Activated naive CD8-positive, alpha-beta T cell treated with anti-CD3 and anti-CD28 coated beads, Interleukin-2, amount 50 U/mL, for 24 hours (primary cell): ENCODE measurements at places on chromosomes 3 and 15.

DNA sequence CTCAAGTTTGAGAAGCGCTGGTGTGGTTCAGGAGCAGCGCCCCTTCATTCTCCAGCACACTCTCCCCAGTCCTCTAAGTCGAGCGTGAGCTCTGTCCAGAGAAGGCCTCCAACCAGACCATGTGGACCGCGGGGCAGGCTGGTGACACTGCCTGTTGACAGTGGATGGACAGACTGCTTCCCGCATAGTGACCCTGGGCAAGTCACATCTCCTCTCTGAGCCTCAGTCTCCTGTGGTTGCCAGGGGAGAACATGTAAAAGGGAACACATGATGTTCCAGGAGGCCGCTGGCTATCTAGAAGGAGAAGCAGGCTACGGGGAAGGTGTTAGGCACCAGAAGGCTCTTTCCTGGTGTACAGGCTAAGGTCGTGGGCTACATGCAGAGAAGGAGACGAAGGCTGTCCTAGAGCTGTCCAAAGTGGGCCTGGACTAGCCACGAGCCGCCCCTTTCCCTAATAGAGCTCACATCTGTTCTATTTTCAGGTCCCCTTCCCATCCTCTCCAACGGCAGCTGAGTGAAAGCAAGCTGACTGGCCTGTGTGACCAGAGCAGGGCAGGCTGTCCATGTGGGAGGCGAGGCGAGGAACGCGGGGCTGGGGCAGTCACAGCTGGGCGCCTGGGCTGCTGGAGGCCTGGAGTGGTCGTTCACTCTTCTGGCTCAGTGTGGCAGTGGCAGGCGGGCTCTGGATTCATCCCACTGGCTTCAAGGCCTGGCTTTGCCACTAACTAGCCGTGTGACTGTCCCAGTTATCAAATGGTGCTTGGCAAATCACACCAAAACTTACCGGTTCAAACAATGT, 11.1 kb downstream of the ISG20 start:
- DNase-seq: no peak

- no peak for DNase-seq
These were observed 123.6 kb downstream of the TUSC7 start for GRCh38 chr3:116833202-116833601.

DNA sequence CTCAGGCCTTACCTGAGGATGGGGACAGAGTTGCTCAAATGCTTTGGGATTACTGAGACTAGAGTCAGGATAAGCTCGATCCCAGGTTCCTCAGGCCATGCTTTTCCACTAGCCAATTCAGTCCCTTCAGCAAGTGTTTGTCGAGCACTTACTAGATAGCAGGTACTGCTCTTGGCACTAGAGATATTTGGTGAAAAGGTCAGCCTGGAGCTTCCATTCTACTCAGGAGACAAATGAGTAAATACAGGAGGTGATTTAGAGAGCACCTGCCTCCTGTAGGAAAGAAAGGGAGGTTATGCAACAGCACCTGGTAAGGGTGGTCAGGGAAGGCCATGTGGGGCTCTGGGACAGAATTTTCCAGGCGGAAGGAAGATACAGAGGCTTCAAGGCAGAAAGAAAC, 99.9 kb downstream of the CACNA1D start:
- no peak for DNase-seq

- peak; percentile 63 for DNase-seq
These were observed 46.1 kb downstream of the BTD start for GRCh38 chr3:15647611-15648167.

DNA sequence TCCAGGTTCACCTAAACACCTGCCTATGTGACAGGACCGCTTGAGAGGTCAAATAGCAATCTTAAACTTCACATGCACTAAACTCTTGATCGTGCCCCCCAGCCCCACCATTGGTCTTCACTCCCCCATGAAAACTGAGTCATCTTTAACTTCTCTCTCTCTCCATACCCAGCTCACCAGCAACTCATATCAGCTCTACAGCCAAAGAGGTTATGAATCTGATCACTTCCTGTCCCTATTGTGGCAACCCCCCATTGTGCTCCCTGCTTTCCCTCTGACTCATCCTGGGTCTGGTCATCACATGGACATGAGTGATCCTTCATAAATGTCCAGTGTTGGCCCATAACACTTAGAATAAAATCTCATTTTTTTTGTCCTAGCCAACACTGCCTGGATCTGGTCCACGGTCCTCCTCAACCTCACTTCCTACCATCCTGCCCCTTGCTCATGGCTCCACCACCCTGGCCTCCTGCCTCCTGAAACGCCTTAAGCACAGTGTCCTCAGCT, 103.4 kb upstream of the HACD2 start:
- DNase-seq: no peak

- no peak for DNase-seq
These were observed 240.7 kb upstream of the TBC1D5 start for GRCh38 chr3:17983106-17983505.

DNA sequence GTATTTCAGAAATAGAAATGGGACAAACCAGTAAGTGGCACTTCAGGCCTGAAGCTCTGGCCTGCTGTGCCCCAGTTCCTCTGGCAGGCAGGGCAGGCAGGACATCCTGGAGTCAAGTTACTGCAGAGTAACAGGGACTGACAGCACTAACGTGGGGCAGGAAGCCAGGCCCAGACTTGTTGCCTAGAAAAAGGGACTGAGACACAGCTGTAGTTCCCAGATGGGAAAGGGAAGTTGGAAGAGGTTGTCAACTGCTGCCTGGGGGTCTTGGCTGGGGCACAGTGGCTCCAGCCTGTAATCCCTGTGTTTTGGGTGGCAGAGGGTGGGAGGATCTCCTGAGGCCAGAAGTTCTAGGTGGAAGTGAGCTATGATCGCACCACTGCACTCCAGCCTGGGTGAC, 171.9 kb downstream of the FMN1 start:
- no peak for DNase-seq

DNA sequence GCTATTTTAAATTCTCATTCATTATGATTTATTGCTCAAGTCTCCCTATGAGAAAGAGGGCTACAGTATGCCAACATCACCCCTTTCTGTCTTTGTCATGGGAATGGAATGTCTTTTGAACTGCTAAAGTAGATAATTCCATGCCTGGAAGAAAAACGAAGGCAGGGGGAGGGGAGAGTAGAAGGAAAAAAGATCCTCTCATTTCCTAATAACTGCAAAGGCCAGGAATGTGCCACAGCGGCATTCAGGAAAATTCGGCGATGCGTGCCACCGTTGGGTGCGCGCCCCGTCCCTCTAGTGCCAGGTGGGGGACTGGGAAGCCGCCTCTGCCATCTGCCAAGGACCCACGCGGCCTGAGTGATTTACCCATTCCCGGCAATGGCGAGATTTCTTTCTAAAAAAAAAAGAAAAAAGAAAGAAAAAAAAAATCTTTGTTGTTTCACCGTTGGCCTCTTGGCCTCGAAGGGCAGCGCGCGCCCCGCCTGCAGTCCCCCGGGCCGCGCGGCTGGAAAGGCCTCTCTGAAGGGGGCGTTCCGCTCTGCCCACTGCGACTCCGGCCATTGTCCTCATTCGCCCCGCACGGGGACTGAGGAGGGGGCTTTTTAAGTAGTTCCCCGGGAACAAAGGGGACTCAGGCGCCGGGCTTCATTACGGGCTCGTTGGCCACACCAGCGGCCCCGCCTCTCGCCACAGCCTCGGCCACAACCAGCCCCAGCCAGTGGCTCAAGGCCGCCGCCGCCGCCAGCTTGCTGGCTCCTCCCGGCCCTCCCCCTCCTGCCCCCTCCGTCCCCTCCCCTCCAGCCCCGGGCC, 54.5 kb downstream of the CPN2 start:
- DNase-seq: no peak

- no peak for DNase-seq
These were observed 2.1 kb upstream of the ARMC8 start for GRCh38 chr3:138184994-138185393.

- peak; percentile 28 for DNase-seq
These were observed 289 bp downstream of the PCSK6 start for GRCh38 chr15:101489237-101489598.

- DNase-seq: no peak
These were observed 78.3 kb downstream of the ADAM10 start for GRCh38 chr15:58671186-58671585.

DNA sequence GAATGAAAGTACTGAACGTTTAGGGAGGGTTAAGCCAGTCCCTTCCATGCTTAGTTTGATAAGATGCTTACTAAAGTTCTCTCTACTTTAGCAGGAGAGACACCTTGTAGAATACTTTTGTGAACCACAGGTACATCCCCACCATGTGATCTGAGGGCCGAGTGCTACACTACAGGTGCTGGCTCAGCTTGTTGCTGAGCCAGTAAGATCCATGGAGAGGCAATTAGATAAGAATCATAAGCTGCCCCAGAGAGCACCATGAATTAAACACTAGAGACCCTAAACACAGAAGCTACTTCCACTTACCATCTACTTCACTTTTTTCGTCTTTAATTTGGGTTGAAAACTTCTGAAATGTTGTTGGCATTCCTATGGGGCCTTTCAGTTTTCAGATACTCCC, 70.5 kb upstream of the GOLGA8B start:
- no peak for DNase-seq

DNA sequence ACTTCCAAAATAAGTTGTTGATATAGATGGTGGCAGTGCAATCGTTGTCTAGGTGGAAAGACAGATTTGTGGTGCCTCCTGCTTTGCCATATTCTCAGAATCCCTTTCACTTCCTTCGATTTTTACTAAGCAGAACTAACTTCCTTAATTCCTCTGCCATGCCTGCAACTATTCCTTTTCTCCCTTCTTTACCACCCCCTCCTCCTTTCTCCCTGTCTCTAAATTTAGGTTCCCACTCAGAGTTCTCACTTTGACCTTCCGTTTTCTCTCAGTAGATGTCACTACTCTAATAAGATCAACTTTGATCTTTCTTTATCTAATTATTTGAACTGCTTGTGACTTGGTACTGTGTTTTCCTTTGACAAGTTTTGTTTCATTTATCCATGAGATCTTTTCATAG, 351.2 kb downstream of the LPP start:
- no peak for DNase-seq

GRCh38 chr3:29520764-29521163, 239.9 kb downstream of the RBMS3 start:
- no peak for DNase-seq

DNA sequence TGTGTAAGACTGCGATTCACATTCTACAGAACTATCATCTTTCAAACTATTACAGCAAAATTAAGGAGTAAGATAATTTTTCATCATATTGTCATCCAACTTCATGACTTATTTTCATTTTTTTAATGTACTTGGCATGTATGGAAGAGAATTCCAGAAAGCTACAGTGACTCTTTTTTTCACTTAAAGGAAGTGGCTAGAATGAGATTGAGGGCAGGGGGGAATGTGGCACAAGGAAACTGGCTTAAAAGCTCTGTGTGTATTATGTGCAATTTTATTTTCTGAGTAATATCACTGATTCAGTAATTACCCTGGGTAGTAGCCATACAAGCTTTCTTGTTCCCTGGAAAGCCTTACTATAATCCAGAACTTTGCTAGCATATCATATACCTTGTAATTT, 94.6 kb downstream of the FILIP1L start:
- no peak for DNase-seq

DNA sequence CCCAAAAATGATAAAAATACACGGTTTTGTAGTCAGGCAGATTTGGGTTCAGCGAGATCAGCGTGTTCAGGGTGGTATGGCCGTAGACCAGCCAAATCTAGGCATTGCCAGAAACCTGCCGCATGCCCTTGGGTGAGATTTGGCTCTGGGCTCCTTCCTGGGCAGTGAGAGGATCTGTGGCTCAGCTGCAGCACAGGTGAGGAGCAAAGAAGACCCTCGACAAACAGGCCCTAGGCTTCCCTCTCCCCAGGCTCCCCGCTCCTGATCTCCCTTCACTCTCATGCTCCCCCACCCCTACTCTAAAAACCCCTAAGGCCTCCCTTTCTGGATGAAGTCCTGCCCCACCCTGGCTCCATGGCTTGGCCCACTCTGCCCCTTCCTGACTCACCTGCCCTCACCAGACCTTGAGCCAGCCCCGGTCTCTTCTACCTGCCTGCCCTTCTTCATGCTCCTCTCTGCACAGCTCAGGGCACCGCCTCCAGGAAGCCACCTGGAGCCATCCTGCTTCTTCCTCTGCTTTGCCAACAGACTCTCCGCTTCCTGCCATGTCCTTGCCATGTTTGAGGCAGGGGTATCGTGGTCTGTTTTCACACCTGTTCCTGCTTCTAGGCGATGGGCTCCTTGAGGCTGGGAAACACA, 88.1 kb downstream of the CORO2B start:
- DNase-seq: no peak

- DNase-seq: no peak
These were observed 43.4 kb downstream of the IL1RAP start for GRCh38 chr3:190557296-190557695.

DNA sequence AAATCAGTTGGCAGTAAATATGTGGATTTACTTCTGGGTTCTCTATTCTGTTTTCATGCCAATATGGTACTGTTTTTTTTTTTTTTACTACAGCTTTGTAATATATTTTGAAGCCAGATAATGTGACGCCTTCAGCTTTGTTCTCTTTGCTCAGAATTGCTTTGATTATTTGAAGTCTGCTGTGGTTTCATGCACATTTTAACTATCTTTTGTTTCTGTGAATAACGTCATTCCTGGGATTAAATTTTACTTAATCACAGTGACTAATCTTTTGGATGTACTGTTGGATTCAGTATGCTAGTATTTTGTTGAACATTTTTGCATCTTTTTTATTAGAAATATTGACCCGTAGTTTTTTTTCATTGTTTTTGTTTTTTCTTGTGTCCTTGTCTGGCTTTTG, 576.5 kb downstream of the ZNF385D start:
- no peak for DNase-seq

DNA sequence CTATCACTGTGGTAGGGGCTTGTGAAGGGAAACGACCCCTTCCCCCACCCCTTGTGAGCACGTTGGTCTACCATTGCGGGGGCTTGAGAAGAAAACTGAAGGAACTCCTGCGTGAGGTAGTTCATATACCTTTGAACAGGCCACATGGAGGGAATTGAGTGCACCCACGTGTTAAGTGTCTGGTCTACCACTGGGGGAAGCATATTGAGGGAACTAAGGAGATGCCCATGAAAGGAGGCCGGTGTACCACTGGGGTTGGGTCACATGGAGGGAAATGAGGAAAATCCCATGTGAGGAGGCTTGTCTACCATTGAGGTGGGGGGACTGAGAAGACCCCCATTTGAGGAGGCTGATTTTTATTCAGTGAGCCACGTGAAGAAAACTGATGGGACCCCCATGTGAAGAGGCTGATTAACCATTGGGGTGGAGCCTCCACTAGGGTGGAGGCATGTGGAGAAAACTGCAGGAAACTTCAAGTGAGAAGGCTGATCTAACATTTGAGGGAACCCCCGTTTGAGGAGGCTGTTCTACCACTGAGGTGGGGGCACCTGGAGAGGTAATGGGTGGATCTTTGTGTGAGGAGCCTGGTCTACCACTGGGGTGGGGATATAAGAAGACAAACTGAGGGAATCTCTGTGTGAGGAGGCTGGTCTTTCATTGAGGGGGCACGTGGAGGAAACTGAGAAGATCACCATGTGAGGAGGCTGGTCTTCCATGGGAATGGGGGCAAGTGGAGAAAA, 163.2 kb downstream of the FBLN2 start:
- DNase-seq: no peak

DNA sequence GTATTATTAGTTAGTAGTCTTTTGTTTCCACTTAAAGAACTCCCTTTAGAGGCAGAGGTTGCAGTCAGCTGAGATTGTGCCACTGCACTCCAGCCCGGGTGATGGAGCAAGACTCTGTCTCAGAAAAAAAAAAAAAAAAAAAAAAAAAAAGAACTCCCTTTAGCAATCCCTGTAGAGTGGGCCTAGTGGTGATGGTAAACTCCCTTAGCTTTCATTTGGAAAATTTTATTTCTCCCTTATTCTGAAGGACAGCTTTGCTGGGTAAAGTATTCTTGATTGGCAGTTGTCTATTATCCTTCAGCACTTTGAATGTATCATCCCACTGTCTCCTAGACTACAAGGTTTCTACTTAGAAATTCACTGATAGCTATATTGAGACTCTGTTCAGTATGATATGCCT, 46.0 kb downstream of the RPL39L start:
- no peak for DNase-seq
